ENCODE measurements at places on chromosomes 2 and 18. TPM values are rescaled to one million over a fixed set of nuclear protein-coding genes. Genes with fewer than 3 reads are reported as not detected.

- no peaks in the 10 kb centered on the region for H3K36me3 ChIP-seq
- DNase-seq, result no peak
- H3K4me3 ChIP-seq, result no peak overlapping the region
- no peaks in the 10 kb centered on the region for H3K27me3 ChIP-seq
- no peak overlapping the region for H3K27ac ChIP-seq
Observed at GRCh38 chr18:12159446-12159845, 65.8 kb downstream of the ANKRD62 start.

DNA sequence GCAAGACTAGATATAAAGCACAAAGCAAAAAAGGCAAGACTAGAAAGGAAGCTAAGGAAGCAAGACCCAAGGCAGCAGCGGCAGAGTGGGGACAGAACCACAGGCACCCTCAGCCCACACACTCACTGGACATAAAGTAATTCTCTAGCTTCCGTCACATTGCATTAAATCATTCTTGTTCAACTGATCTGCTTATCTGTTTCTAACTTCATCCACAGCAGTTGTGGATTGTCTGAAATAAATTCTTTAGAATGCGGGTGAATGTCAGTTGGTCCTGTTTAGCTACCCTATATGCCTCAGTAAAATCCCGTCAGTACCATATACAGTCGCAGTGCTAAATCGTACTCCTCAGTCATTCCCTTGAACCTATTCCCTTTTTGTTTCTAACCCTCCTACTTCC is 183.2 kb upstream of the SLC39A10 start:
- no peaks in the 10 kb centered on the region for H3K36me3 ChIP-seq
- DNase-seq, result no peak
- H3K4me1 ChIP-seq, result no peaks in the 10 kb centered on the region
- no peaks in the 10 kb centered on the region for H3K27me3 ChIP-seq
- H3K27ac ChIP-seq, result no peak overlapping the region

DNA sequence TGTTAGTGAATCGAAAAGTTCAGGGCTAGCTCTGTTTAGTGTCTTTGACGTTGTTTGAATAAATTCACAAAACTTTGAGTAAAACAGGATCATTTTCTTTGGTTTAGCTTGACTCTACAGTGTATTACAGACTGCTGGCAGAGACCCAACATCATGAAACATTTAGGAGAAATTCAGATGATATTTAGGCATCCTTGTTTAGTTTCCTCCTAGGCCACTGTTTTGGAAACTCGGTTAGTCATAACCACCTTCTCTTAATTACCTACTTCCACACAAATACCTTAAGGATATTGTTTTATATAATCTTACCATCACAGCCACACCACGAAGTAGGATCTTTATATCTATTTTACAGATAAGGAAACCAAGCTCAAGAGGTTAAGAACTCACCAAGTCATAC is 7.8 kb downstream of the LIMS1 start:
- no peak for DNase-seq
- no peaks in the 10 kb centered on the region for H3K36me3 ChIP-seq
- no peak overlapping the region for H3K27ac ChIP-seq
- no peak overlapping the region for H3K4me3 ChIP-seq

Gene UBE2E3
- 50.7 TPM for total RNA-seq

GRCh38 chr2:41283079-41283775 is 764.6 kb upstream of the PKDCC start:
- H3K4me3 ChIP-seq, result no peak overlapping the region
- no peaks in the 10 kb centered on the region for H3K36me3 ChIP-seq
- H3K27ac ChIP-seq, result no peak overlapping the region
- DNase-seq, result no peak
- H3K4me1 ChIP-seq, result no peaks in the 10 kb centered on the region
- no peaks in the 10 kb centered on the region for H3K27me3 ChIP-seq

Gene CHRND
- total RNA-seq, result not detected

Gene LIMS3
- total RNA-seq, result 21.7 TPM

DNA sequence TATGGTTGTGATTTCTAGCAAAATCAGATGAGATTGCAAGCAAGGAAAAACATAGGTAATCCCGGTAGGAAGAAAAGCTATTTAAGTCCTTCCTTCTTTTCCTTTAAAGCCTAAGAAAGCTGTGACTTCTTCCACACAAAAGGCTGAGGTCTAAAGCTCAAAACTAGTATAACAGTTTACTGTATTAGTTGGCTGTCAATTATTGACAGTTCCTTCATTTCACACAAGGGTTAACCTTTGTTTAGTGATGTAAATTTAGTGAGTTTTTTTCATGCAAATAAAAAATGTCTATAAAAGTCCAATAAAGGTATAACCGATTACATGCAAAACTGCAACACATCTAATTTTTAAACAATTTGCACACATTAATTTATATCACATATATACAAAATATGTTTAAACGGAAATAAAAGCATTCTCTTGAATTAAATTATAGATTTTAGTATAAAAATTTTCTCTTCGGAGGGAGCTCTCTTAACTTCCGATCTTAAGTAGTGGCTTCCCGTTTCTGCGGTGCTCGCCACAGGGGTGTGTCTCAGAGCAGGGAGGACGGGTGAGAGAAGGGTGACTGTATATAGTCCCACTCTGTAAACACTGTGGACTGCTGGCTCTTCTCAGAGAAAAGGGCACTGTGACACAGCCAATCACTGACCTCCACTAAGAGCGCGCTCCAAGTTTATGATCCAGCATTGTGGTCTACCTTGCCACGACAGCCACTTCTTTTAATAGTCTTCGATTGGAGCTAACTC is 33.4 kb downstream of the TTR start:
- H3K4me3 ChIP-seq, result no peak overlapping the region
- H3K27me3 ChIP-seq, result no peaks in the 10 kb centered on the region
- H3K36me3 ChIP-seq, result no peaks in the 10 kb centered on the region
- no peak overlapping the region for H3K27ac ChIP-seq
- no peaks in the 10 kb centered on the region for H3K4me1 ChIP-seq

Gene OSR1
- total RNA-seq, result 48.6 TPM

- DNase-seq, result no peak
- no peaks in the 10 kb centered on the region for H3K36me3 ChIP-seq
- no peak overlapping the region for H3K4me3 ChIP-seq
- H3K27ac ChIP-seq, result no peak overlapping the region
- no peaks in the 10 kb centered on the region for H3K4me1 ChIP-seq
Observed at GRCh38 chr2:100766256-100766655, 53.7 kb upstream of the NPAS2 start.

Gene NPPC
- total RNA-seq, result 0.49 TPM

- no peaks in the 10 kb centered on the region for H3K27me3 ChIP-seq
- no peak overlapping the region for H3K4me3 ChIP-seq
- H3K36me3 ChIP-seq, result no peaks in the 10 kb centered on the region
Observed at GRCh38 chr18:55136864-55137263, 177.6 kb upstream of the CCDC68 start.

GRCh38 chr18:42822711-42823110 is 292.8 kb downstream of the RIT2 start:
- no peaks in the 10 kb centered on the region for H3K36me3 ChIP-seq
- no peaks in the 10 kb centered on the region for H3K27me3 ChIP-seq
- H3K27ac ChIP-seq, result no peak overlapping the region
- no peak for DNase-seq

Measured in aorta (tissue), 5 donors.